GM03348 (cell line): ENCODE measurements at places on chromosomes 11 and 22.

DNA sequence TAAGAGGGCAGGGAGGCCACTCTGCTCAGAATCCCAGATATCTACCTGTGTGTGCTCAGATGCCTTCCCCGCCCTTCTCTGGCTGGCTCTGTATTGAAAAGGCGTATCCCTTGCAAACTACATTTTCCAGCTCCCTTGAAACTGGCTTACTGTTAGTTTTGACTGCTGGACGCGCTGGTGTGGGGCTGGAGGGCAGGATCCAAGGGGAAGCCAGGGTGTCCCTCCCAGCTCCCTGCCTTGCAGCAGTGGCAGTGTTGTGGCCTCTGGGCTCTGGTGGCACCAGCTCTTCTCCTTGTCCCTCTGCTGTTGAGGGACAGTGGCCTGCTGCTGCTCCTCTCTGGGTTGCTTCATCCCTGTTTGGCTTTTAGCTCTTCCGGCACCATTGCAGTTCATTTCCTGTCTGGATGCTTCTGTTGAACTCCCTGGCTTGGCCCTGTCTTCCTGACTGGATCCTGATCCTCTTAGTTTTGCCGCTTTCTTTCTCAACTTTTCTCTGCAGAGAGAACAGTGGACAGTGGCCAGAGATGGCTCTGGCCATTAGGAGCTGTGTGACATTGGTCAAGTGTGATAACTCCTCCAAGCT, 107.1 kb upstream of the PARVA start:
- DNase-seq = no peak

DNA sequence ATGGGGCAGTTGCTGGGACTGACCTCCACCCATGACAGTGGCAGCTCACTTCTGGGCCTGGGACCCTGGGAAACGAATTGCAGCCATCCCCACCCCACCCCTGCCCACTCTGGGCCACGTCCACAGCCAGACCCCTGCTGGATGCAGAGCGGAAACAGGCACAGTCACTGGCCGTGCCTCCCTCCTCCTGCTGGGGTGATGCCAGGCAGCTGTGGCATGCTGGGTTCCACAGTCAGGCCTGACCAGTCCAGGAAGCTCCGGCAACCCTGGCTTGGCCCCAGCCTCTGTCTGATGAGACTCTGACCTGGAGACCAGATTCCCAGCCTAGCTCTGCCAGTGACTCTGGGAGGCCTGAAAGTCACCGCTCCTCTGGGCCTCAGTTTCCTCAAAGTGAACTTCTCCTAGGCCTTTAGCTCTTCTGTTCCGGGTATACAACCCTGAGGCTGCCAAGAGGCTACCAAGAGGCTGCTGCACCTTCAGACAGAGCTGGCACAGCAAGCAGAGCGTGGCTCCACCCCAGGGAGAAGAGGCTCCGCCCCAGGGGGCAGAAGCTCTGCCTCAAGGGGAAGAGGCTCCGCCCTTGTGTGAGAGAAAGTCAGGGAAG, 8.9 kb downstream of the SULT4A1 start:
- no peak for DNase-seq

- no peak for DNase-seq
These were observed 5.7 kb downstream of the PRR5 start for GRCh38 chr22:44707752-44708151.

GRCh38 chr11:68142028-68142412, 20.8 kb upstream of the CHKA start:
- no peak for DNase-seq

DNA sequence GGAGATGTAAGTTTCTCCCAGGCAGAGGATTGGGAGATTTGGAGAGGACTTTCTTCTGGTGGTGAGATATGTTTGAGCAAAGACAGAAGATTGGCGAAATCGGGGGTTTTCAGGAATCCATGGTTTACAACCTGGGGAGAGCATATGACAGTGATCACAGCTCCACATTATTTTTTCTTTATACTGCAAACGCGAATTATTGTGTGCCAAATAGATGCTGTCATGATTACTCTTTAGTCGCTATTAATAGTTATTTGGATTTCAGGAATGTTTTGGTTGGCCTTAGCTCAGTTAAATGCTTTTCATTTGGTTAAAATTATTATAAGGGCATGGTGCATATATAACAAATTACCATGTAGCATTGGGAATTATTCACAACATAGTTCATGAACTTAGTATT, 15.2 kb downstream of the ATXN10 start:
- peak; percentile 48 for DNase-seq

GRCh38 chr11:120372296-120372695, 36.1 kb downstream of the ARHGEF12 start:
- no peak for DNase-seq

GRCh38 chr11:10688401-10688800, 5.2 kb downstream of the IRAG1 start:
- DNase-seq = no peak

DNA sequence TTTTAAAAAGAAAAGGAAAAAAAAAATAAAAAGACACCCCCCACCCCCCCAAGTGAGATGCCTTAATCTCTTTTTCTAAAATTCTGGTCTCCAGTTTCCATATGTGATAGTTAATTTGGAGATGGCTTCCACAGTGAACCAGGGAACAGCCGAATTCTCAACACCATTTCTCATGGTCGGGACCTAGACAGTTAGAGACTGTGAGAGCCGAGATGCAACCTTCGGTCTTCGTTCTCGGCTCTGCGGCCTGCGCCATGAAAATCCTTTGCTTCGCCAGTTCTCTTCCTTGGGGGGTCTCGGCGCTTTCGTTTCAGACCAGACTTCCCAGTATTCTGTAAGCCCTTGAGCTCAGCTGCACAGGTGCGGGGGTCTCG, 723 bp downstream of the CACNG2 start:
- no peak for DNase-seq

DNA sequence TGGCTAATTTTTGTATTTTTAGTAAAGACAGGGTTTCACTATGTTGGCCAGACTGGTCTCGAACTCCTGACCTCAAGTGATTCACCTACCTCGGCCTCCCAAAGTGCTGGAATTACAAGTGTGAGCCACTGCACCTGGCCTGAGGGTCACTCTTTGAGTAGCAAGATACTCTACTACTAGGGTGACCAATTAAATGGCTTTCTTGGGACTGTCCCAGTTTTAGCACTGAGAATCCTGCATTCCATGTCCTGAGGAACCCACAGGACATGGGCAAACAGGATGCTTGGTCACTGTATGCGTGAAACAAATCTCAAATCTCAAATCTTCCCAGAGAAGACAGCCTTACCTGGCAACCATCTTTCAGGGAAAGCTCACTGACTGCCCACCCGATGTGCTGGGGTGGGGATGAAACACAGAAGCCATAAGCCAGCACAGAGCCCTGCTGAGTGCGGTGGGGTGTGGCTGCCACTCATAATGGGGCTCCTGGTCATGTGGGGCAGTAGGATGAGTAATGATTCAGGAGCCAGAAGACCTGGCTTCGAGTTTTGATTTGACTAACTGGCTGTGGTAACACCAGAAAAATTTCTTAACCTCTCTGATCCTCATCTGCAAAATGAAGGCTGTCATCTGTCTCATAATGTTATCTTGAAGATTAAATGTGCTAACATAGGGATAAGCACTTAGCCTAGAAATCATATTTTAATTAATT, 11.5 kb downstream of the CLMP start:
- peak; percentile 53 for DNase-seq

GRCh38 chr22:23109079-23109347, 32.8 kb downstream of the RSPH14 start:
- no peak for DNase-seq

- DNase-seq = no peak
These were observed 1.5 kb downstream of the HDAC10 start for GRCh38 chr22:50249341-50250248.

- peak; percentile 78 for DNase-seq
These were observed 1.4 kb upstream of the MUC2 start for GRCh38 chr11:1073261-1073724.

DNA sequence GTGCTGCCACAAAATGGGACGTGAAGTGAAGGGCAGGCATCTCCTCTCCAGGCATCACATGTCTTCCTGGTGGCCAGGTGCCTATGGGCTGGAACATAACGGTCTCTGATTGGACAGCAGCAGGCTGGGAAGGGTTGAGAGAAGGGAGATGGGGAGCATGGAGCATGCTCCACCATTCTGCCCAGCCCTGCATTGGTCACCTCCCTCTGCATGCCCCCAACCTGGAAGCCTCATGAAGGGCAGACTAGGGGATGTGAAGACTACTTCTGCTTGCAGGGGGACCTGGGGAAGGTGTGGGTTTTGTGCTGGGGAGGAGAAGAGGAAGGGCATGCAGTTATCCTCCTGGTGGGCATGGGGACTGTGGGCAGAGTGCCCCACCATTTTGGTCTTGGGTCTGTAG, 782.2 kb downstream of the TBC1D22A start:
- no peak for DNase-seq

DNA sequence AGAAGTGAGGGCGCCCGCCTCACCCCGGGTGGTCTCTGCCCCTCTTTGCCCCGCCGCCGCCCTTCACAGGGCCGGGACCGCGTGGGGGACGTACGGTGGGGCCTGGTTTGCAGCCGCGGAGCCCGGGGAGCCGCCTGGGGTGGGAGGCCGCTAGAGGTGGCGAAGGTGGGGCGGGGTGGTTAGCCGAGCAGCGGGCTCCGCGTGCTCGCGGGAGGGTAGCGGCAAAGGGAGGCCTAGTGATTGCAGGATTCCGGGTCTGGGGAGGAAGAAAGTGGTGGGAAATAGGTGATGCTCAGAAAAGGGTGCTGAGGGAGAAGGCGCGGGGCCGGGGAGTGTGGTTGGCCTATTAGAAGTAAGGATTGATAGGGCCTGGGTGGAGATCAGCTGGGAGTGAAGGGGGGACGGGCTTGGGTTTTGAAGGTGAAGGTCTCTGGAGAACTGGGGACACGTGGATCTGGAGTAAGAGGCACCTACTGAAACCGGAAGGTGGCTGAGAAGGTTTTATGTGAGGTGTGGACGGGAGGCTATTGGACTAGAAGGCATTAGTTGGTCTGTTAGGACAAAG, 571 bp downstream of the FAR1 start:
- peak; percentile 59 for DNase-seq

GRCh38 chr22:50716290-50717024, 21.5 kb upstream of the ACR start:
- no peak for DNase-seq

DNA sequence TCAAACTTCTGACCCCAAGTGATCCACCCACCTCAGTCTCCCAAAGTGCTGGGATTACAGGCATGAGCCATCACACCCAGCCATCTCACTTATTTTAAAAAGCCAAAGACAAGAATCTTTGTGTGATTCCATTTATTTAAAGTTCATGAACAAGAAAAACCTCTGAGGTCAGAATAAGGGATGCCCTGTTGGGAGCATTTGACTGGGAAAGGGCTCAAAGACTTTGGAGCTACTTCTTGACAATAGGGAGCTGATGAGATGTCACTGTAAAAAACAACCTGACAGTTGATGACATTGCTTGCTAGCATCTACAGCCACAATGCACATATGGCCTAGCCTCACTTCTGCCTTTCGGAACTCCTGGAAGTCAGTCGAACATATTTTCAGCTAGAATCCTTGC, 5.1 kb upstream of the ZNF280B start:
- no peak for DNase-seq

GRCh38 chr11:17596310-17596669, 49.2 kb downstream of the OTOG start:
- DNase-seq = no peak

GRCh38 chr11:2775626-2776350, 76.0 kb upstream of the KCNQ1OT1 start:
- no peak for DNase-seq

DNA sequence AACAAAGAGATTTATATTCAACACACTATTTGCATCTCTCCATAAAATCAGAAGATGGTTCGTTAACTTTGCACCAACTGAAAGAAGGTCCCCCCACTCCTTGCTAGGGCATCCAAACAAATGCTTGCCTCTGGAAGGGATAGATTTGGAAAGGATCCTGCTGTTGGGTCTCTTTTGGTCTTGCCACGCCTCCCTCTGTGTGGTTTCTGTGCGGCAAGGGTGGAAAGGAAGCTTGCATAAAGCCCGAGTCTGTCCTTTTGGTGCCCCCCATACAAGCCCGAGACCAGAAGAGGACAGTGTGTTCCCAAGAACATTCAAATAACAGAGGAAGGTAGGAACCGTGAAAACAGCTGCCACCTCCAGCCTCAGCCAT, 15.1 kb downstream of the SCGB1A1 start:
- no peak for DNase-seq

- DNase-seq = peak; percentile 48
These were observed 4.3 kb downstream of the SMTN start for GRCh38 chr22:31085493-31085824.

- no peak for DNase-seq
These were observed 8.5 kb upstream of the WDR74 start for GRCh38 chr11:62847767-62848314.

GRCh38 chr11:116357784-116358544, 414.8 kb downstream of the BUD13 start:
- no peak for DNase-seq

- peak; percentile 53 for DNase-seq
These were observed 282.3 kb downstream of the KIRREL3 start for GRCh38 chr11:126718276-126718675.

DNA sequence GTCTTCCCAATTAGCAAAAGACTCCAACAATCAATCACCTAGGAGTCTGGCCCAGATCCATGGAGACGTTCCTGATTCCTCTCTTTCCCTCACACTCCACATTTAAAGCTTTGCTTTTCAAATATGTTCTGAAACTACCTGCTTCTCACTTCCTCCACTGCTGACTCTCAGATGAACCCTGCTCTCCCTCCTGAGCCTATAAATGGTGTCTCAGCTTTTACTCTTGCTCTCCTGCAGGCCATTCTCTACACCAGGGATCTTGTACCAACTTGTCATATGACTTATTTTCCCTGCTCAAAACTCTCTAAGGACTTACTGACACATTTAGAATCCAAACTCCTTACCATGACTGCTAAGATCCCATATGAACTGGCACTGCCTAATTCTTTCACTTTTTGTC, 138.4 kb upstream of the DDI1 start:
- no peak for DNase-seq

GRCh38 chr11:126318574-126319373, 14.9 kb downstream of the DCPS start:
- DNase-seq = peak; percentile 89

DNA sequence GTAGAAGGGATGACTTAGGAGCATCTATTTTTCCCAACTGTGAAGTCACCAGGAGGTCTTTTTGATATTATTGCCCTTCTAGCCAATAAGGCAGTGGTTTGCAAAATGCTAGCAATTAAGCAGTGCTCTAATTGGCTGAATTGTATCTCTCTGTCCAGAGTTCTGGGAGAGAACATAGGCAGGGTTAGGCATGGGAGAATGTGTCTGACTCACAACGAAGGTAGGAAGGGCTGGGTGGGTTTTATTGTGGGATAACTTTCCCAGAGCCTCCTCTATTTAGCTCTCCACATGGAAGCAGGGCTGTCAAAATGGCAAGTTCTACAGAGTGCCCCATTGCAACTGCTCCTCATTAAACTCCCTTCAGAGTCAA, 415.9 kb upstream of the CADM1 start:
- no peak for DNase-seq
